ENCODE measurements at places on chromosomes 5 and 9.

DNA sequence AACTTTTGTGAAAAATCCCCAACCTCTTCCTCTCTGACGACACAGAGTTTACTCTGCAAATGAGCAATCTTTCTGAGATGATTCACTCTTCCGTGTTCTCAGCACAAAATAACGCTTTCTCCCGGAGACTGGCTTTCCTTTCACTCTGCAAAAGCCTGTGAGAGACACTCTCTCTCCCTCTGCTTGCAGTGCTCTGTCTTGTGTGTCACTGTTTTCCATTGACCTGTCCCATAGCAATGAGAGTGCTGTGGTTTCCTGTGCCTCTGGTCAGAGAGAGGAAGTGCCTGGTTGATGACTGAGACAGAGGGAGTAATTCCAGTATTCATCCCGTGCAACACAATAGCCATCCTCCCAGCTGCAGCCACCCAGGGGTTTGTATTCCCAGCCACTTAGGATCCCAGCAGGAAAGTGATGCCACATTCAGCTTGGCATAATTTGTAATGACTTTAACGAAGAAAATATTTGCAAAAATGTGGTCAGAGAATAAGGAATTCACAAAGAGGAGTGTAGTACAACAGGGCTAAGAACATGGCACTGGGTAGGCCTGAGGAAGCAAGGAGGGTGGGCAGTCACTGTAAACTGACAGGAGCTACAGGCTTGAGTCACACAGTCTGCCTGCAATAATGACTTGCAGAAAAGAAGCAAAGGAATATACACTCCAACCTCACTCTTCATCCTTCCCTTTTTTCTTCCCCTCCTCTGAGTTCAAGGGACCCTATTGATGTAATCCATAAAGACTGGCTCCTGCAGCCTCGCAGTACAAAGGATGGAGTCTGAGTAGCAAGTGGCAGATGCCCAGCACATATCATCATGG lies 463.5 kb upstream of the RGMB start:
- DNase-seq = no peak

DNA sequence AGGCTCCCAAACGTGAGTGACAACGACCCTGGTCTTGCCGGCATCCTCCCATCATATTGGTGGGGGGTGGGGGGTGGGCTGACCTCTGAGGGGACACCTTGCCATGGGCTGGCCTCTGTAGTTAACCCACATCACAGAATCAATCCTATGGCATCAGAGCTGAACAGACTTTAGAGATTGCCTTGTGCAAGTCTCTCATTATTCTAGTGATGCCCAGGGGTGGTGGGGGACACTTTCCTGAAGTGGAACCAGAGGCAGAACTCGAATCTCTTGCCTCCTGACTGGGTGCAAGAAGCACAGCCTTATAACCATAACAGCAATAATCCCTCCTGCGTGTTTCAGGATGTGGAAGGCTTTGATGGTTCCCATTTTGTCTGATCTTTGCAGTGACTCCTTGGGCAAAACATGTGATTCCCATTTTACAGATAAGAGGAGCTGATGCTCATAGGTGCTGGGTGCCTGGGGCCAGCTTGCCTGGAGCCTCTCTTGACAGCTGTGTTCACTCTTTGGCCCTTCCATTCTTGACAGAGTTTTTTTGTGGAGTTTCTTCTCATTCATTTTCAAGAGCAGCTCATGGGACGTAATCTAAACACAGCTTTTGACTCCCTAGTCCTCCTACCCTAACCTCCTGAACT lies 18.6 kb upstream of the PITX1 start:
- DNase-seq = no peak

GRCh38 chr9:1637401-1637800 lies 377.7 kb upstream of the SMARCA2 start:
- DNase-seq = no peak

- DNase-seq = no peak
Measured at GRCh38 chr5:72586788-72587530, 79.7 kb upstream of the ZNF366 start.

DNA sequence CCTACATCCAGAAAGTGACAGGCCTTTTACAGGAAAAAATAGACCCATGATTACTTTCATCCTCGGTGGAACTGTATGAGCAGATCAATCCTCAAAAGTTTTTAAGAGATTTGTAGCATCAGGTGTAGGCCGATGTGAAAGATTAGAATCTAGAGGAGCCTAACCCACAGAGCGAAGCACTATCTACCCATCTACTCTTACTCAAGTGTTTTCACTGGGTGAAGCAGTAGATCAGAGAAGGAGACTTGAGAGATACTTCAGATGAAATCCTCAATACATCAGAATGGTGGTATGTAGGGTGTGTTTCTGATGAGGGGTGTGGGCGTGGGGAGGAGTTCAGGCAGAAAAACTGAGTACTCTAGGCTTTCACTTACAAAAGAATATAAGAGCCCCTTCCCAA lies 192.8 kb downstream of the FER start:
- DNase-seq = no peak

- no peak for DNase-seq
Measured at GRCh38 chr9:86788456-86788855, 158.8 kb downstream of the GAS1 start.

- DNase-seq = no peak
Measured at GRCh38 chr5:123947797-123948196, 435.8 kb downstream of the CSNK1G3 start.

GRCh38 chr9:75983319-75984045 lies 93.0 kb downstream of the PCSK5 start:
- no peak for DNase-seq

DNA sequence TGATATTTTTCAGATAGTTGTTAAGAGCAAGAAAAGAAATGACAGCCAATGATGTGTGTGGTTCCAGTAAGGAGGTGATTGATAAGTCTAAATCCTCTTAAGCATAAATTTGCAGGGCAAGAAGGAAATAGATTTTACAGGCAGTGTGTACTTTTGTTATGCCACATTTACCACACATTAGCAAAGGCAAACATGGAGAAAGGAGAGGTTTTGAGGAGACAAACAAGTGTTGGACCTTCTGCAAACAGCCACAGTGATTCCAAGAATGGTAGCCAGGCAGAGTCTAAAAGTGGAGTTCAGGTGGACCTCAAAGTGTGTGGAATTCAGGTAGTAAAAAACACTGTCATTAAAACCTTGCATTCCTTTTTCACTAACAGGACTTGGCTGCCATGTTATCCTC lies 295.9 kb upstream of the ITGA1 start:
- no peak for DNase-seq

DNA sequence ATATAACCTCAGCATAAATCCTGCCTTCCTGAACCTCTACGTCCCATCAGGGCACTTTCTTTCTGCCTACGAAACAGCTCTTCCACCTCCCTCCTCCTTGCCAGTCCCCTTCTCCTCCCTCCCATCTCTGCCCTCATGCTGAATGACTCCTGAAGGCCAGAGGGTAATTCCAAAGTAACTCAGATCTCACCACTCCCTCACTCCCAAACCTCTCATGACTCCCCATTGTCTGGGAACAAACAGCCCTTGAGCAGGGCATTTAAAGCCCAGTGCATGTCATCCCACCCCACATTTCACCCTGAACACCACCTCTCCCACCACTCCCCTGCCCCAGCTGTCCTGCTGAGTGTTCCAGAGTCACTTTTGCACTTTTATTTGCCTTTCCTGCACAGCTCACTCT lies 8.9 kb upstream of the FBP1 start:
- no peak for DNase-seq

GRCh38 chr9:14909961-14910805 lies at the start of gene FREM1:
TSS of gene FREM1 (minus strand) at chr9:14910428. CDS start at chr9:14868977, 41,451 bp downstream.
- no peak for DNase-seq

DNA sequence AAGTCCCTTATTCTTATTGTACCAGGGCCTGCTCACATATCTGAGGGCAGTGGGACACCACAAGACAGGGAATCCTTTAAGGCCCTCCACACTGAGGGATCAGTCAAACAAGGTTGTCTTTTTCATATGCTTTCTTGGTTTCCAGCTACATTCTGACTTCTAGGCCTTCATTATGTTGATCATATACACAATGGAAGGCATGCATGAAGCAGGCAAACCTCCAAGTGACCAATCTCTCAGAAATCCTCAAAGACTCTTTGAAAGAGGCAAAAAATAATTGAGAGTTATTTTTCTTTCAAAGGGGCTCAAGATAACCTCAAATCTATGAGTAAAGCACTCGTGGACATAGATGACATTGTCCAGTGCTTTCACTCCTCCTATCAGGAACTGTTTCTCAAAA lies 1195.9 kb upstream of the ACO1 start:
- no peak for DNase-seq

DNA sequence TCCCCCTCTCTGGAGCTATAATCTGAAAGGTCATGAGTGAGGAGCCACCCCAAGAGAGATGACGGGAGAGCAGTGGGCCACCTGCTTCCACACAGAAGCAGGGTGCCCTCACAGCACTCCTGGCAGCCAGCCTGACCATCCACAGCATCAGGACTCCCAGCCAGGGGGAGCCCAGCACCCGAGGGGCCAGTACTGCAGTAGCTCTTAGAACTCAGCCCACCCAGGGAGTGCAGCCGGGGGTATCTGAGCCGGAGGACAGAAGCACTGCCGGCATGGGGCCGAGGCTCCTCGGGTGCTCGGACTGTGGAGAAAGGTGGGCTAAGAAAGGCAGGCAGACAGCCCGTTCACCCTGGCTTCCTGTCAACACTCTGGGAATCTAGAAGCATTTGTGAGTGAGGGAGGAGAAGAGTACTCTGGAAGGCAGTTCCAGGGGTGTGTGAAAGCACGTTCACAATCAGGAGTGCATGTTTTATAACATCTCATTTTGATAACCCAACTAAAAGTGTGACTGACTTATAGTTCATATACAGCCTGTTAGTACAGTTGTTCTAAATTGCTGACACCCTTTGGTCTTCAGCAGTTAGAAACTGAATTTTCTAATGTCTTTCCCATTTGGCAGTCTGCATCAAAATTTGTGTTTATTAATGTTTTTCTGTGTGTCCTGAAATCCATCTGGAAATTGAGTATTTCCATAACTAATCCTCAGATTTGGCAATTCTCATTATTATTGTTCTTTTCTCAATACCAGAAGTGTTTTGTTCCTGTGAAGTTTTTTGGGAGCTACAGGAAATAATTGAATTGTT lies 25.9 kb upstream of the ASPN start:
- DNase-seq = no peak

DNA sequence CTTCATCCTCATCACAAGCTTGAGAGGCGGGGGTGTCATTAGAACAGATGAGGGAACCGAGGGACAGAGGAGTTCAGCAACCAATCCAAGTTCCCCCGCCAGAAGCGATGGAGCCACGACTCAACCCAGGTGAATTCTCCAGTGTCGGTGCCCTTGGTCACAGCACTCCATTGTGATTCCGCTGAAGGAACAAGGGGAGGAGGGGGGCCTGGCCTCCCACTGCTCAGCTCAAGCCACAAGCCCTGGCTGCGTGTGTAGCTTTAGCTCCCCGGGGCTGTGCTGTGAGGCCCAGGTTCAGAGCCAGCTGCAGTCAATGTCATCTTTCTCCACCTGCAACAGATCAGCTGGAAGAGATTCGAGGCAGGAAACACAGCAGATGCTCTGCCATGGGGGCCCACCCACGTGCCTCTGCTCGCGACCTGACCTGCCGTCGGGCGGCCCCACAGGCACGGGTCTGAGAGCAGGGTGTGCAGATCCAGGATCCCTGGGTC lies 72.6 kb downstream of the GTF3C4 start:
- no peak for DNase-seq

DNA sequence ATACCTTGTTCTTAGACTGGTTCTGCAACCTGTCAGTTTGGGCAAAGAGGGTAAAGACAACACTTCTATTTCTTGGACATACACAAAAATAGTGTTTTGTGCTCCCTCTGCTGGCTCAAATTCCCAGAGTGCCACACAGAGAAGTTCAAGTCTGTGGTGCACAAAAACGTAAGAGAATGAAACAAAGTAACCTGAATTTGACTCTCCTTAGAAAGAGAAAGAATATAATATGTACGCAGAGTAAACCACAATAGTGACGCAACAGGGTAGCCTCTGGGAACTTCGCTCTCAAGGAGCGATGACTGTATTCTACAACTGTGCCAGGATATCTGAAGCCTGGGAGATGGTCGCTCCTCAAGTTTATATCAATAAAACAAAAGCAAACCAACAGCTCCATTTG lies 18.5 kb downstream of the DDX31 start:
- DNase-seq = no peak

DNA sequence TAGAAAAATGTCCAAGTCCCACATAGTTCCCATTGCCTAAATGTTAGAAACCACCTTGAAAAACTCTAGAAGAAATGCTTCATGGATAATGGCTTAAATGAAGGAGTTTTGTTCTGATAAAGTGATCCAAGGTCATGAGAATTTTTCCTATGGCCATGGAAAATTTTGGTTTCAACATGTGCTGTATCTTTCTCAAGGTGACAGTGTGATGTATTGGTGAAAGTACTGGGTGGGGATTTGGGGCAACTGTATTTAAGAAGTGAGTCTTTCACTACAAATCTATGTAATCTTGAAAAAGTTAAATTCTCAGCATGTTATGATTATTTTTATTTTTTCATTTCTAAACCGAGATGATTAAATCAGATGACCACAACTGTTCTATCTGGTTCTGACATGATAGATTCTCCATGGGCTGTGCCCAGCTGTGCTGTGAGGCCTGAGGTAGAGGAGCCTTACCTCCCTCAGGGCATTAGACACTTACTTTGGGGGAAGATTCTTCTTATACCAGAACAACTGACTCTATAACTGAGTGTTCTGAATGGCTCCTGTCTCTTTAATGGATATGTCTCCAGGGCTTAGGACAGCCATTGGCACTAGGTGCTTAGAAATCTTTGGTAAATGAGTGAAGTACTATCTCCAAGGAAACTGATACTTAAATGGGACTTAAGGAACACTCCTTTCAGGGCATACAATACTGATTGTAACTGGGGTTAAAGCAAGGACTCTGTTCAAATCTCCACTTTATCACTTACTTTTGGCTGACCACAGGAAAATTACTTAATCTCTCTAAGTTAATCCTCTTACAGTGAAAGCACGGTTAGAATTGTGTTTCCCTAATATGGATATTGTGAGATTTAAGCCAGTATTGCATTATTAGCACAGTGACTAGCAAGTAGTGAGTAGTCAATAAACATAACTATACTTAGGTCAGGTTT lies 397.4 kb upstream of the MEF2C start:
- no peak for DNase-seq

DNA sequence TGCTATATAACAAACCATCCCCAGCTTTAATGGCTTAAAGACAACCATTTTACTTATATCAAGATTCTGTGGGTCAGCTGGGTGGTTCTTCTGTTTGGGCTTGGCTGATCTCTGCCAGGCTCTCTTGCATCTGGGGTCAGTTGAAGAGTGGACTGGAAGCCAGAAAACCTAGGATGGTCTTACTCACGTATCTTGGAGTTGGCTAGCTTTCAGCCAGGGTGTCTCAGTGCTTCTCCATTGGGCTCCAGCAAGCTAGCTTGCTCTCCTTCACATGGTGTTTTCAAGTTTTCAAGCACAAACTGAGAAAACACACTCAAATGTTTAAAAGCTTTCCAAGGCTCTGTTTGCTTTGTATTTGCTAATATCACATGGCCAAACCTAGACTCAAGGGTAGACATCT lies 146.8 kb downstream of the PIK3R1 start:
- no peak for DNase-seq

- DNase-seq = peak; percentile 91
Measured at GRCh38 chr5:172758077-172758833, 12.7 kb downstream of the DUSP1 start.

GRCh38 chr5:56951126-56951945 lies 587 bp downstream of the MIER3 start:
- no peak for DNase-seq

- no peak for DNase-seq
Measured at GRCh38 chr5:176319827-176320554, 41.6 kb downstream of the KIAA1191 start.

GRCh38 chr9:19782005-19782404 lies 6.8 kb downstream of the SLC24A2 start:
- no peak for DNase-seq

GRCh38 chr9:110033869-110034268 lies 174.1 kb downstream of the C9orf152 start:
- DNase-seq = no peak

GRCh38 chr9:122370303-122370702 lies 521 bp upstream of the PTGS1 start:
- DNase-seq = peak; percentile 69

All from CD14-positive monocyte (primary cell).